ENCODE measurements at places on chromosomes 6 and 20.

DNA sequence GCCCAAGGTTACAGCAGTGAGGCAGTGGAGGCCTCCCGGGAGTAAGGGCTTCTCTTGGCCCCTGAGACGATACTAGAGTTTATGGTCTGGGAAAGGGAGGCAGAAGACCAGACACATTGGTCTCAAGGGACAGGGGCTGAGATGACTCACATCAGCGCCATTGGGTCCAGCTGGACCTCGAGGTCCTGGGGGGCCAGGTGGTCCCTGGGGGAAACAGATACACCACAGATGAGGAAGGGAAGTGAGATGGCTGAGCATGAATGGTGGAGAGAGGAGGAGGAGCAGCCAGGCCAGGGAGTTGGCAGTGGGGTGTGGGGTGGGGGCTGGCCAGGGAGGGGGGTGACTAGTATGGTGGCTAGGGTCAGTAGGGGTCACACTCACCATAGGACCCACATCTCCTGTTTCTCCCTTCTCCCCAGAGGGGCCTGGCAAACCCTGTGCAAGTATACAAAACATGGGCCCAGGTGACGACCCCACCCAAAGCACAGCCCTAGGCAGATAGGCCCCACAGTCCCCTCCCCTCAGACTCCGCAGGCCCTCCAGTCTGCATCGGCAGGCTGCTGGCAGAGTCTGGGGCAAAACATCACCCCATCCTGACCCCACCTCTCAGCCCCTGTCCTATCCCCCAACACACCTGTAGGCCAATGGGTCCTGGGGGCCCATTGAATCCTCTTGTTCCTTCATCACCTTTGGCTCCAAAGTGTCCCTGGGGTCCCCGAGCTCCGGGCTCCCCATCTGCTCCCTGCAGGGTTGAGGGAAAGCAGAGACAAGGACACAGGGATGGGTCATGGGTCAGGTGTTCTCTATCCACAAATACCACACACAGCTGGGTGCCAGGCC, 21.9 kb downstream of the COL11A2 start:
- no peak for DNase-seq

DNA sequence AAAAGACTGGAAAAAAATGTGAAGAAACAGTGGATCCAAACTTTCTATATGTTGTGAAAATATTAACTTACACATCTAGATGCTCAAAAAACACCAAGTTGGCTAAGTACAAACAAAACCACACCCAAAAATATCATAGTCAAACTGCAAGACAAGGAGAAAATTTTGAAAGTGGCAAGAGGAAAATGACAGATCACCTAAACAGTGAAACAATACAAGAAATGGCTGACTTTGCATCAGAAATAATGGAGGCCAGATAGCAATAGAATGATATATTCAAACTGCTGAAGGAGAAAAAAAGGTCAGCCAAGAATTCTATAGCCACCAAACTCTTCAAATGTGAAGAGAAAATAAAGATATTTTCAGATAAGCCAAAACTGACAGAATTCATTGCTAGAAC, 22.4 kb upstream of the UST start:
- no peak for DNase-seq

GRCh38 chr20:17834804-17835203, 133.8 kb downstream of the SNX5 start:
- DNase-seq = no peak

DNA sequence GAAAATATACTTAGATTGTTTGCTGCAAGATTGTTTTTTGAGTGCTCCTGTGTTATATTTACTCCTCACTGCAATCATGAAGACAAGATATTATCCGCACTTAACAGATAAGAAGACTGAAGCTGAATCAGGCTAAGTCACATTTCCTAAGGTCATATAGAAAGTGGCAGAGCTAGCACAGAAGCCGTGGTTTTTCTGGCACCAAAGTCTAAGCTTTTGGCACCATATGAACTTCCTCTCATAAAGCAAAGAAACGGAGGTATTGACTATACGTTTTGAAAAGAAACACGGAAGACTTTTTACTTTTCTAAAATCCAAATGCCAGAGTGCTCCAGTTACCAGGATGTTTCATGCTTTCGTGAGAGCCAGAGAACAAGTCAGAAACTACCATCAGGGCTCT, 9.3 kb upstream of the DTD1 start:
- DNase-seq = no peak

DNA sequence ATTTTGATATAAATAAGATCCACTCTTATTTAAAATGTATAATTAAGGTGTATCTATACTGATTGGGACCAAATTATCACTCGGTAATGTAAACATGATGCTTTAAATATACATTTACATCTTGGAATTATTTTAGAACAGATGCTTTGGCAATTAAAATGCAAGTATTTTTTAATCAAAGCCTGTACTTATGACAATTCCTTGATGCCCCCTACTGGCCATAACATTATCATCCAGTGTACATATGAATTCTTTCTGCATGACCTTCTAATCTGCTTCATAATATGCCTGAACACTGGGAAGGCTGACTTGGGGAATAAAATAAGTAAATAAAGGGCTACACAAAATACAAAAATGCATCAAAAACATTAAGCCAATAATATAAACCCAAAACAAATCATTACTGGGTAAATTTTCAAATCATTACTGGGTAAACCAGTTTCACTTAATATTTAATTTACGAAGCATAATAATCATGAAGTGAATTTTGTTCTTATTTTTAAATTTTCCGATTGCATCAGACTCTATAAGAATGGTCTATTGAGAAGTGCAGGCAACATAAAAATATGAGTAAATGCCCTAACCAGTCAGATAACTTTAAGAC, 65.1 kb downstream of the CGA start:
- DNase-seq = no peak

DNA sequence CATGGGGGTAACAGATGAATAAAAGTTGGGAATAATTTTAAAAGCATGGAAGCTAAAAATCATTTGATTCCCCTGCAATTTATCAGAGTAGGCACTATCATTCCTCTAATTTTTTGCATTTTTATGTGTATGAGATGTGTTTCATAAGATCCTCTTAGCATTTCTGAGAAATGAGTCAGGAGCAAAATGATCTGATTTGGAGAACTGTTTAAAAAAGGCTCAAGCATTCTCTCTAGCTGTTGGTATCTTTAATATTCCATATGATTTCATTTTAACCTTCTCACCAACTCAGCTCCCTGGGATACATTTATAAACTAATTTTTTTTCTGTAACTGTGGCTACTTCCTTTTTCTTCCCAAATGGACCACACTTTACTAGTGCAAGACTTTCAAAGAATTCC, 60.9 kb downstream of the MCHR2 start:
- DNase-seq = no peak

GRCh38 chr20:46171909-46172308, 53.8 kb downstream of the CD40 start:
- no peak for DNase-seq

- DNase-seq = no peak
Measured at GRCh38 chr6:47076422-47077344, 34.6 kb upstream of the ADGRF1 start.

DNA sequence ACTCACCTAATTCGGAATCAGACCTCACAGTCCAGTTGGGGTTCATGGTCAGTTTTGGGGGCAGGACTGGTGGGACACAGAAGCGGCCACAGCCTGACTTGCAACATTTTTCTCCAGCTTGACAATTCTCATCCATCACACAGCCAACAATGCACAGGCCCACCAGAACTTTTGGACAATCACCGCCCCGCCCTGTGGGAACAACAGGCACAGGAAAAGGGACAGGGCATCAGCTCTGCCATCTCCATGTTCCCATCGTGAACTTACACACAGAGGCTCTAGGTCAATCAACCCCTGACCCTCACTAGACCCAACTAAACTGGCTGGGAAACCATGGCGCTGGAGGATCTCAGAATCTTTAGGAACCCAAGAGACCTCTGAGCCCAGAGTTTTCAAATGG, 16.3 kb downstream of the WFDC3 start:
- DNase-seq = no peak

DNA sequence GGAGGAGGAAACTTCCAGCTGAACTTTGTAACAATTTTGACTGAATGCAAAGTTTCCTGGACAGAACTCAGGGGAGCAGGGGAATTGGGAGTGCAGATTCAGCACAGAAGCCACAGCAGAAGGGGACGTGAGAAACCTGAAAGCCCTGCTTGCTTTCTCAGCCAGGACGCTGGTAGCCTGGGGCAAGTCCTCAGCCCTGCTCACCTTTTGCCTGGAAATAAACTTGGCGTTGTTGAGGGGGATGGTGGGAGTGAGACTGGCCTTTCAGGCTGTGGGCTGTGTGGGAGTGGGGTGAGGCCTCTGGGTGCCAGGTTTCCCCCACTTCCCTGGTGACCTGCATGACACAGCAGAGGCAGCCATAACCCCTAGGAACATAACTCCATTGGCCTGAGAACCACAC, 238.1 kb upstream of the HS3ST5 start:
- DNase-seq = no peak

- no peak for DNase-seq
Measured at GRCh38 chr6:141388666-141389065, 744.1 kb upstream of the GJE1 start.

GRCh38 chr6:71733970-71734899, 152.1 kb upstream of the RIMS1 start:
- DNase-seq = no peak

DNA sequence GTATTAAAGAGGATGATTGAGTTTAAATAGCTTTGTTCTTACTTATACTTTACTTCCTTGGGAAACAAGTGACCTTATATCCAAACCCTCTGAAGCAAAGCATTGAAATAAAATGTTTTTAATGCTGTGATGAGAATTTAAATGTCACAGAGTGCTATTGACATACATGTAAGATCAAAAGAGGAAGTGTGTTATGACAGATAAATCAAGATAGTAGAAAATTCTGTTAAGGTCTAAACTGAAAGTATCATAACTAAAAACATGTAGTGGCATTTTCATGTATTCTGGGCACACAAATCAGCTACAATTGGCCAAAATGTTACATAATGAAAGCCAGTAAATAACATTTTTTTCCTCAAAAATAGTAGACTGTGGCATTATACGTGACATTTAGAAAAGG, 318.0 kb downstream of the GRIK2 start:
- DNase-seq = no peak

DNA sequence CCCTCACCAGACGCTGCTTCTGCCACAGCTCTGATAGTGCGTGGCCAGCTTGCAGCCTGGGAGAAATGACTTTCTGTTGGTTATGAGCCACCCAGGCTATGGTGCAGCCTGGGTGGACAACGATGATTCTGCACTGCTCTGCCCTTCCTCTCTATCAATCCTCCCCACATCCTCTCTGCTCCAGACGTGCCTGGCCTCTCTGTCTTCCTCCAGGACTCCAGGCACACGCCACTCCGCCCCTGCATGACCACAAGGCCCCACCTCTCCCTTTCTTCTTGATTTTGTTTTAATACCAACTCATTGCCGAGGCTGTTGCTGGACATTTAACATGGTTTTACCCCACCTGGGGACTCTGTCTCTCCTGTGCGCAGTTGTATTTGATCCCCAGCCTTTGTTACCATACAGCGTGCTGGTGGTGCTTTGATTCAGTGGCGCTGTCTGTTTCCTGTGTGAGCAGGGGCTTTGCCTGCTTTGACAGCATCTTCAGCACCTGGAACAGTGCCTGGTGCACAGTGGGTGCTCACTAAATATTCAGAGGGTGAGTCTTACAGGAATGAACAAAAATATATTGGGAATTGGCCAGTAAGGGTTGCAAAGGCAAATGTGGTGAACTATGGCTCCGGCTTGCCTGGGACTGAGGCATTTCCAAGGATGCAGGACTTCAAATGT, 280.9 kb downstream of the CDH26 start:
- no peak for DNase-seq

DNA sequence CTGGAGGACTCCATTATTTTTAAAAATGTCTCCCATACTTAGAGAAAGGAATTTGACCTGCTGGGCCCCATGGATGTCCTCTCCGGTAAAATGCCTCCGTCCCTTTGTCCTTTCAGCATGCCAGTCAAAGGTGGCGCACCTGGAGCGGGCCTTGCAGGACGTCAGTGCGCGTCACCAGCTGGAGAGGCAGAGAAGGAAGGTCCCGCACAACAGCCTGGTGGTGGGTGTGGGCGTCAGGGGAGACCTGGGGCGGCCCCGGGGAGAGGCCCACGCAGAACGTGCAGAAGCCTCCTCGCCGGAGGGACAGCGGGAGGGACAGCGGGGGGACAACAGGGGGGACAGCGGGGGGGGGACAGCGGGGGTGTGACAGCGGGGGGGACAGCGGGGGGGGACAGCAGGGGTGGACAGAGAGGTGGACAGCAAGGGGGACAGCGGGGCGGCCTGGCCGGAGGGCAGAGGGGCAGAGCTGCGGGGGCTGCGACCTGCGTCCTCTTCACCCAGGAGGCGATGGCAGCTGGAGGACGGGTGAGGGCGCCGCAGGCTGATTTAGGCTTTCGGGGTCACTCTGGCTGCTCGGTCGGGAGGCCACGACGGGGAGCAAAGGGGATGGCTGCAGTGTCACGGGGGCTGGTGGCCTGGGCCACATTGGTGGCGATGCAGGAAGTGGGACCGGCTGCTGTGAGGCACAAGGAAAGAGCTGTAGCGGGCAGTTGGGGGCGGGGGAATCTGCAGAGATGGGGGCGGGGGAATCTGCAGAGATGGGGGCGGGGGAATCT, 859 bp upstream of the KIF25 start:
- DNase-seq = no peak

- DNase-seq = no peak
Measured at GRCh38 chr20:58851221-58851968, 693 bp upstream of the GNAS-AS1 start.

GRCh38 chr20:51347831-51348230, 194.7 kb downstream of the NFATC2 start:
- DNase-seq = no peak

DNA sequence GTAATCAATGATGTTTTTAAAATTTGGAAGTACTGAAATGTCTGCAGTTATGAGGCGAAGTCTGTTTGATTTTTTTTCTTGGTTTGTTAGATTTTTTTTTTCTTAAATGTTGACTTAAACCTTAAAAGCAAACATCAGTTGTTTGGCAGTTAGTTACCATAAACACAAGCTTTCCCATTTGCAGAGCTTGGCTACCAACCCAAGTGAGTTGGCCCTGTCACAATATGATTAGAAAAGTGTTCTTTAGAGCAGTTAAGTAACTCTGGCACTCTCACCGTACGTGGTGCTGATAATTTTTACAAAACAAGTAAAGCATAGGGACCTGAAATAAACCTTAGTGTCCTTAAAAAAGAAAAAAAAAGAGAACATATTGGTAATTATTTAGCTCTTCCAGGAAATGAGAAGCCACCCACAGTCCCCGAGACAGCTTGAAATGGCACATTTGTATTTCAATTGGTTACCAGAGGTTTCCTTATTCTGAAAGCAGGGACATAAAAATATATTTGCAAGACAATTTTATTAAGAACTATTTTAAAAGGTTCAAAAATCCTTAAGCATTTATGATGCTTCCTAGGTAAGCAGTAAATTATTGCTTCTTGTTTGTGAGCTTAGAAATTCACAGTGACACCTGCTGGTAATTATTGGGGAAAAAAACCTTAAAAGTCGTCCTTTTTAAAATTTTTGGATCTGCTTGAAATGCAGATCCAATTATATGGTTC, 3.9 kb downstream of the HEY2 start:
- no peak for DNase-seq

GRCh38 chr6:21791581-21791980, 198.0 kb downstream of the SOX4 start:
- DNase-seq = no peak

Data from stimulated activated CD8-positive, alpha-beta memory T cell treated with anti-CD3 and anti-CD28 coated beads, Interleukin-15, amount 100 ng/mL, for 48 hours (primary cell).